ENCODE measurements at places on chromosomes 11 and 22. TPM values are rescaled to one million over a fixed set of nuclear protein-coding genes. Genes with fewer than 3 reads are reported as not detected.

NCAM1 gene
- 4.2 TPM for total RNA-seq

GRCh38 chr22:45305456-45306075, 4.2 kb upstream of the FAM118A start:
- peaks cover 6% of the 10 kb centered on the region for H3K4me1 ChIP-seq
- DNase-seq: no peak
- no peaks in the 10 kb centered on the region for H3K27me3 ChIP-seq
- H3K4me3 ChIP-seq: no peak overlapping the region
- H3K36me3 ChIP-seq: no peaks in the 10 kb centered on the region

DNA sequence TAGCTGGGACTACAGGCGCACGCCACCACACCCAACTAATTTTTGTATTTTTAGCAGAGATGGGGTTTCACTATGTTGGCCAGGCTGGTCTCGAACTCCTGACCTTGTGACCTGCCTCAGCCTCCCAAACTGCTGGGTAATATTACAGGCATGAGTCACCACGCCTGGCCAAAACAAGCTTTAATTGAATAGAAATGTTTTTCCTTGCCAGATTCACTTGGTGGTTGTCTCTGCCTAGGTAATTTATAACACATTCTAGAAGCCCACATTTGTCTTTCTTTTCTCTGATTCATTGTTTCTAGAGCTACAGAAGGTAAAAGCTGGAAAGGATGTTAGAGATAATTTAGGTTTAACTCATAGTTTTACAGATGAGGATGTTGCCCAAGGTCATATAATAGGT, 41.3 kb downstream of the CECR2 start:
- peaks cover 5% of the 10 kb centered on the region for H3K4me1 ChIP-seq
- H3K27ac ChIP-seq: no peak overlapping the region
- DNase-seq: no peak
- H3K27me3 ChIP-seq: no peaks in the 10 kb centered on the region

DNA sequence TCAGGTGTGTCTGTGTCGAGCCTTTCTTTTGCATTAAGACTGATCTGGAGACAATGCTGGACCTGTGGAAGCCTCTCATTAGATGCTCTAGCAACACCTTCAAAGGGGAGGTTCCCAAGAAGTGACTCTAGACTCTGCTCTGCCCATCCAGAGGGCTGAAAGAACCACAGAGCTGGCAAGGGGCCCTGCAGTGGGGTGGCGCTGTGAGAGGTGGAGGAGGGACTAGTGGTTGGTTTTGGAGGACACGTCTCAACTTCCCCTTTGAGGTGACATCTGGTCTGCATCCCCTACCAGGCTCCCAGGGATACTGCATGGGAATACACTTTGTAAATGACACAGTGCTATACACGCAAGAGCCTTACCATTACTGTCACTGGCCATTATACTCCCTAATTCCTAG, 34.2 kb upstream of the SYT13 start:
- H3K4me1 ChIP-seq: no peaks in the 10 kb centered on the region
- H3K4me3 ChIP-seq: no peak overlapping the region
- no peak overlapping the region for H3K27ac ChIP-seq
- H3K36me3 ChIP-seq: no peaks in the 10 kb centered on the region
- DNase-seq: no peak

DNA sequence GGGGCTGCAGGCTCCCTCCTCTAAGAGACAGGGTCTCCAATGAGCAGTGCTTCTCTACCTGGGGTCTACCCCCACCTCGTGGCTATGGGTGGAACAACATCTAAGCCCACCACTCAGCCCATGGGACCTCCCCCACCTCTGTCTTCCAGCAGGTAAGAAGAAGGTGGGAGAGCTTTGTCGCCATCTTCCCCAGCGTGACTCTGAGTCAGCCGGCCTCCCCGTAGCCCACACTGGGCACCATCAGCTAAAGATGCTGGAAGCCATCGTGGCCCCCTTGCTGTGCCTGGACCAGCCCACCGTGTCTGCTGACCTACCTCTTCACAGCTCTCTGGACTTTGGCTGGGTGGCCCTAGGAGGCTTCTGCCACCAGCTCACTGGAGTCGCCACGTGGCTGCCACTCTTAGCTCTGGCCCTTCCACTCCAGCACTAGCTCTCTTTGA, 944 bp downstream of the C11orf86 start:
- H3K27ac ChIP-seq: no peak overlapping the region
- no peak overlapping the region for H3K4me3 ChIP-seq
- DNase-seq: no peak
- no peaks in the 10 kb centered on the region for H3K36me3 ChIP-seq
- H3K4me1 ChIP-seq: peaks cover 6% of the 10 kb centered on the region

DNA sequence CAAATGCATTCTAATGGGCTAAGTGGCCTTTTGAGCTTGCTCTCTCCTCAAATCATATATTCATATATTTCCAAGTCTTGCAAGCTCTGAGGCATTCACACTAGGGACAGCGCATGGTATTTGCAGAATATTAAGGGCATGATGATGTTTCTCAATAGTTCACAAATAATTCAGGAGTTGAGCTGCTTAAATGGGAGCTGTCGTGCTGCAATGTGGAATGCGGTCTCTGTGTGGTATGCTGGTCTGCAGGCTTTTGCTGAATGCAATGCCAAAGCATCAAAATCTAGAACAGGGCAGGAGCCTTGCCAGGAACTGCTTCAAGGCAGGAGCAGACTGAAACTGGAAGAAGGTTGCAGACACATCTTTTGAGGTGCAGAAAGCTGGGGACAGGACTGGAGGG, 1060.0 kb downstream of the TBC1D22A start:
- H3K4me1 ChIP-seq: no peaks in the 10 kb centered on the region
- H3K4me3 ChIP-seq: no peak overlapping the region
- H3K27ac ChIP-seq: no peak overlapping the region
- H3K36me3 ChIP-seq: no peaks in the 10 kb centered on the region

DNA sequence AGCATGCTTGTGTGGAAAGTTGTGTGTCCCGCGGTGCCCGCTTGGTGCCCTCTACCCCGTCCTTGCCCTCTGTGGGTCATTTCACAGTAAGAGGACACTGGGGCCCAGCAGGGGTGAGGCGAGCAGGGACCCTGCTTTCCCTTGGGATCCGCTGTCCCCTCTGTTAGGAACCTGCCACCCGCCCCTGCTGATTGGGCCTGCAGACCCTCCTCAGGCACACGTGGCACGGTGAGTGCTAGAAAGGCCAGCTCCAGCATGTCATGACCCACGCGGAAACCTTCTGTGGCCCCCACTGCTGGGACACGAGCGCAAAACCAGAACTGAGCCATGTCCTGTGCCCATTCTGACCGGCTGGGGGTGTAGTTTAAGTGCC, 353.1 kb downstream of the TBC1D22A start:
- H3K27me3 ChIP-seq: no peaks in the 10 kb centered on the region
- H3K4me1 ChIP-seq: no peaks in the 10 kb centered on the region
- no peak overlapping the region for H3K27ac ChIP-seq

GRCh38 chr22:26269572-26269971, 100.3 kb downstream of the SEZ6L start:
- H3K36me3 ChIP-seq: no peaks in the 10 kb centered on the region
- no peaks in the 10 kb centered on the region for H3K4me1 ChIP-seq
- peaks cover 25% of the 10 kb centered on the region for H3K27me3 ChIP-seq
- no peak overlapping the region for H3K27ac ChIP-seq
- H3K4me3 ChIP-seq: no peak overlapping the region
- DNase-seq: no peak

DNA sequence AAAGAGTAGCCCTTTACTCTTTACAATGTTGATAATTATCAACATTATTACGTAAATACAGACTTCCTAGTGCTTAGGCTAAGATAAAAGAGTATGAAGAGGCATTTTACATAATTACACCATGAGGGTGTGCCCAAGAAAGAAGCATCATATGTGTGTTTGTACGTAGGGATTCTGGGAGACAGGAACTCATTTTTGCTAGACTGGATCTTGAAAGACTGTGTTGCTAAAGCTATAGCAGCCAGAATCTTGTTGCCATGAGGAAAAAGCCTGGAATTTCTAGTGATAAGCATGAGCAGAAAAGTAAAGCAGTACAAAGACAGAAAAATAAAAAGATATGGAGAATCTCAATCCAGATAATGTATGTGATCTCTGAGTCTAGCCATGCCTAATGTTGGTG, 72.1 kb downstream of the JRKL start:
- DNase-seq: no peak
- H3K4me1 ChIP-seq: peaks cover 8% of the 10 kb centered on the region
- H3K4me3 ChIP-seq: no peak overlapping the region
